SK-N-MC (cell line): ENCODE measurements at places on chromosomes 6 and 20.

DNA sequence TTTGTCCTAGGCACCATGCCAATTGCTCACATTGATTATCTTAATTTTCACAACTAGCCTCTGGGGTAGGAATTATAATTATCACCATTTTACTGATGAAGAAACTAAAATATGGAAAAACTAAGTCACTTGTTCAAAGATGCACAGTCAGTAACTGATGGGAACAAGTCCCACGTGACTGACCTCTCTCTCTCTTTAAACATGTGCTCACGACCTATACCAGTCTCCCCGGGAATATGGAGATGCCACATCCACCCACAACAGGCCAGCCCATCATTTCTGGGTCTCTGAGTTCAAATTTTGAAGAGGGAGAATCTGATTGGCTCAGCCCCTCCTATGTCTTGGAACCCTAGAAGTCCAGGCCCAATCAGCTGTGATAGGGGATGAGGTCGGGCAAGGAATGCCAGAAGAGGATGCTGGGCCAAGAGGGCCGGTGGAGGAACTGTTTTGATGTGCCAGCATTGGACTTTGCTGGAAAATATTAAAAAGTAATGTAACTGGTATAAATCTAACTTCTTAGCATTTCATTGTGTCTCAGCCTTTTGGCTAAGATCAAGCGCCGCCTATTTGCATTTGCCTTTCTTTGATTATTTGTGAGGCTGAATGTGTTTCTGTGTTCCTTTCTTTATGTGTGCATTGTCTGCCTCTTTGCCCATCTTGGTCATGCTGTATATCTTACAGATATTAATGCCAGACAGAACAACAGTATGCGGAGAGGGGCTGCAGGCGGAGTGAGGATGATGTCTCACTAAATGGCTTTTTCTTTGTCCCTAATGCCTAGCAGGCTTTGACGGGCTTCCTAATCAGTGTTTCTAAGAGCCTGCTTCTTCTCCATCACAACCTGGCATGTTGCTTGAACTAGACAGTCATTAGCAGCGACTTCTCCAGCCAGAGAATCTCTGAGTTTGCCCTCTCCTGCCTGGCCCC is 126.6 kb downstream of the VEGFA start:
- no peak for DNase-seq

- DNase-seq: no peak
Measured at GRCh38 chr6:73774311-73774774, 78.3 kb downstream of the CD109 start.

DNA sequence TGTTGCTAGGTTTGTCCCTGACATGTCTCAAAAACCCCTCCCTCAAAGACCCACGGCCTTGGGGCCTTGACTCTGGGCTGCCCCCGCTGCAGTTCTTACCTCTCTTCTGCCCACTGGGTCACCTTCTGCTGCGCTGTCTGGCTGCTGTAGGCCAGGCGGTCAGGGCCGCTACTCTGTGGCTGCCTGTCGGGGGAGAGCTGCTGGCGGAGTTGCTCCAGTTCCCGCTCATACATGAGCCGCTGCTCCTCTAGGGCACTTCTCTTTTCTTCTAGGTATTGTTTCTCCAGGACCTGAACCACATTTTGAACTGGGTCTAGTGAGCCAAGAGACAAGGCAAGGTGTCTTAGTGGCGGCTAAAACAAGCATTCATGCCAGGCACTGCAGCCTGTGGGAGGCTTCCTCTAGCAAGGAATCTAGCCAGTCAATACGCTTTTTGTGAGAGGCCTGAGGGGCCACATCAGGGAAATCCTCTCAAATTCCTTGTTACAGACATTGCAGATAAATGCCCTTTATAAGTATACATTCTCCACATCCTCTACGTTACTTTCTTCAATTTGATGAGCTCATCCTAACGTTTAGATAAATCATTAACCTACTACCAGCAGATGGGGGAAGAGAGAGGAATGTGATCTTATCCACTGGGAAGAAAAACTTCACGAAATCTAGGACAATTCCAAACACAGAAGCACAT is 110.3 kb upstream of the NUP153 start:
- DNase-seq: peak; percentile 20

DNA sequence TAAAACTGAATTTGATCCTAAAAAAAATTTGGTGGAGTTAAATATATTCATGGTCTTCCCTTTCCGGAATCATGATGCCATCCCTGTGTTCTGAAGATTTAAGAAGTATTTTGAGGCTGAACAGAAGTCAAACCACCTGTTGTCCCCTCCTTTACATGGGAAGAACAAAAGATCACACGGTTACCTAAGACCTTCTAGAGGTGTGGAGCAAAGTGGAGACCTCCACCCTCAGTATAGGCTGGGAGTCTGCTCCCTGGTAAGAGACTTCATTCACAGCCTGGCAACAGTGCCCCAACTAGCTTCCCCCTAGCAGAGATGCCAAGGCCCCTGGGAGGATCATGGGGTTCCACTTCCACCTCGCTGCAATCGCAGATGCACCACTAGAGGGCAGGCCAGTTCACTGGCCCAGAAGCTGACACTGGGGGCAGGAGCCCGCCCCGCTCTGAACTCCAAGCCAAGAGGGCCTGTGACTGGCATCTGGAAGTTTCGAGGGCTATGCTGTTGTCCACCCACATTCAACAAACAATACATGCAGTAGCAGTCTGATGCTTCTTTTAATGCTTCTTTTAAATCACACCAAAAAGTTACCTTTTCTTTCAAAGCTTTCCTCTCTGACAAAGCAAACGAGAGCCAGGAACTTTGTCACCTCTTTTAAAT is 19.5 kb upstream of the UBE2J1 start:
- no peak for DNase-seq

DNA sequence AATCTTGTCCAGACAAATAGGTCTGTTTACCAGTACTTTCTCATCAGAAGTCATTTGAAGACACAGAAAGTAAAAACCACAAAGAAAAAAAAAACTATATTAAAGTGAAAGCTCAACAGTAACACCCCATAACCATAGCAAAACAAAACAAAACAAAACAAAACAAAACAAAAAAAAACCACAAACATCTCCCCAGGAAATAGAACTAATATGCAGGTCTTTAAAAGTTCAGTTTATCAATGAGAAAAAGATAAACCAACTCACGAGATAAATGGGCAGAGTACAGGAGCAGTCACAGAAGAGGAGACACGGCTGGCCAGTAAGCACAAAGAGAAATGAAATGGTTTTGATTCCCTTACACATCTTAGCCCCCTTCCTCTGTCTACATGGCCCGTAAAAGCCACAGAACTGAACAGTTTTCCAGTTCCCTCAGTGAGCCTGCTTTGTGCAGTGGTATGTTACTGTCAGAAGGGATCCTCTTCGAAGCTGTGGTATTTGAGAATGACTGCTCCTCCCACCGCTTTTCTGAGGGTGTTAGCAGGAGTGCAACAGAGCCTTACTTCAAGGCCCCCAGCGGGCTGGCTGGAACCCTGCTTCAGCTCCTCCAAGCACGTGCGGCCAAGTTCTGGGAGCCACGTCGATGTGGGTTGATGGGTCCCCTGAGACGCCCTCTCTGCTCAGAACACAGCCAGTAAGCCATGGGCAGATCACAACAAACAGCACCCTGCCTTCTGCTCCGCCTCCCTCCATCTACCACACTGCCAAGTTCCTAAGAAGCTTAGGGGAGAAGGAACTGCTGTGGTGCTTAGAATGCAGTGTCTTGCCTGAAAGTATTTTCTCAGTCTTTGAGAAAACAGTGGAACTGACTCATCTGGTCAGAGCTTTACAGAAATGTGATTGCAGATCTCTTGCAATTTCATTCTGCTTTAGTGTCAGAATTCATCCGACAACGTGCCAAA is 14.0 kb downstream of the UST start:
- peak; percentile 60 for DNase-seq

- no peak for DNase-seq
Measured at GRCh38 chr6:128696691-128697689, 176.6 kb upstream of the PTPRK start.

- no peak for DNase-seq
Measured at GRCh38 chr20:34415079-34415478, 52.0 kb downstream of the ITCH start.

DNA sequence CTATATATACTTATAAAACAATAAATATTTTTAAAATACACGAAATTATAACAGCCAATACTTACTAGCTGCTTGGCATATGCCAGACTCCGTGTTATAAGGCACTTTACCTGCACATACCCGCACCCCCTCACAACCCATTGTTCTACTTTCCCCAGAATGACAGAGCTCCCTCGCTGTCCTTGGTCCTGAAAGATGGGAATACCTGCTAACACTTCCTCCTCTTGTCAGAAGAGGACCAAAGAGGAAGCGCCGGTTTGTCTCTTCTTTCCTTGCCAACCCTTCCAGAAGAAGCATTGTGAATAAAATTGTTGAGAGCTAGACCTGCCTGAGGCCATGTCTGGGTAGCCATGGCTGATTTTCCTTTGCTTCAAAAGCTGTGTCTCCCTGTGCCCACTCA is 149.3 kb downstream of the PTPRT start:
- peak; percentile 1 for DNase-seq

- DNase-seq: no peak
Measured at GRCh38 chr20:8627340-8628004, 441.4 kb upstream of the PLCB4 start.

DNA sequence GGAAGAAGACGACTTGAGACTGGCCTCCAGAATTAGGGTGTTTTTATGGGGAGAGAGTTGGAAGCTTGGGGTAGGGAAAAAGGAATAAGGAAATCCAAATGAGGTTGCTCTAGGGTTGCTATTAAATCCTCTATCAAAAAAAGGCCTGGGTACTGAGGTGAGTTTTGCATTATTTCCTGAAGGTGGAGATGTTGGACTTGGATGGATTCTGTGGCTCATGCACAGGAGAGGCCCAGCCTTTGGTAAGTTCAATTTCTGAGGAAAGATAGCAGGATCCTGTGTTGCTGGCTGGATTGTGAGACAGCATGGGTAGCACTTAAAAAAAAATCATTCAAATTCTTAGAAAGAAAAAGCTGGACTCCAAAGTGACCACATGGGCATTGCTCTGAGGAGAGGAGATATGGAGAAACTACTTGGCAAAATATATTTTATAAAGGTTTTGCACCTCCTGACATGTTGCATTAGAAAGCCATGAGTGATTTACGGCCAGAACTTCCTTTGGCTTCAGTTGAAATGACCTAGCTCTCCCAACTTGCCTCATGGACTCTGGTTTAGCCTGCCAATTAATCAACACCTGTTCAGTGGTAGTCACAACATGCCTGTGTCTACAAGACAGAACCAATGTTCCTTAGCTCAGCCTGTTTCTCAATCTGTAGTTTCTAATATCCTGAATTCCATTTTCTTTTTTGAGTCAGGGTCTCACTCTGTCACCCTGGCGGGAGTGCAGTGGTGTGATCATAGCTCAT is 152.1 kb upstream of the RALGAPA2 start:
- peak; percentile 34 for DNase-seq

- no peak for DNase-seq
Measured at GRCh38 chr6:72382602-72383529, 239.0 kb upstream of the KCNQ5 start.

- no peak for DNase-seq
Measured at GRCh38 chr20:58100731-58101356, 127.6 kb downstream of the ANKRD60 start.

DNA sequence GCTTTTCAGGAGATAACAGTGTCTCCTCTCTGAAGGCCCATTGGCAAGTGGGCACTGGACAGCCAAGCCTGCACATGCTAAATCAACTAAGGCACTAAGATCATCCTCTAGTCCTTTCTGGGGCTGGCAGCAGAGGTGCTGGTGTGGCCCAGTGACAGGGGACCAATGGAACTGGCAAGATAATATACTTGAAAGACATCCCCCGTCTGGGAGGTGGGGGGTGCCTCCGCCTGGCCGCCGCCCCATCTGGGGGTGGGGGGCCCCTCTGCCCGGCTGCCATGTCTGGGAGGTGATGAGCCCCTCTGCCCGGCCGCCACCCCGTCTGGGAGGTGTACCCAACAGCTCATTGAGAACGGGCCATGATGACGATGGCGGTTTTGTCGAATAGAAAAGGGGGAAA is 223.3 kb downstream of the UNC5CL start:
- no peak for DNase-seq

DNA sequence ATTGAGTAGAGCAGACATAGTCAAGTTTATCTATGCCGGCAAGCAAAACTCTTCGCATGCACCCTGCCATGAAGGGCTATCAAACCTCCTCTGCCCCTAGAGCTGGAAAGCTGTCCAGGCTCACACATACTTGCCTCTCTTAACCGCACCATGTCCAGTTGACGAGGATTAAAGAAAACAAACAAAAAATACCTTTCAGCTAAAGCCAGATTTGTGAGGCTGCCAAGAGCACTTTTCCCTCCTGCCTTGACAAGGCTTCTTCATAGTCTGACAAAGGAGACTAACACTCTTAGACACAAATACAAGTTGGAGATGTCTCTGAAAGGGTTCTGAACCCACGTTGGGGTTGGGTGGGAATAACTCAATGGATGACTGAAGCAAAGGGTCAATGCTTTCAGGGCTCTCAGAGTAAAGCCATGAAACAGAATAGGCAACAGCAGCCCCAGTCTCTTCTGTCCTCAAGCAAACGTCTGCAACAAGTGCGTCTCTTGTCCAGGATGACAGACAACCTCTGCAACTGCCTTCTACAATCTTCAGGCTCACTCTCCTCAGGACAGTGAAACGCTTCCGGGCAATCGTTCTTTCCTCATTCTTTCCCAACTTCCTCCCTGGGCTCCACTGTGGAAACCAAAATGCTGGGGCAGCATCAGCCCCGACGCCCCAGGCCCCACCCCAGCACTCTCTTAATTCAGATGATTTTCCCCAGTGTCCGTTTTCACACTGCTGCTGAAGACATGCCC is 57.8 kb downstream of the AGPAT4 start:
- DNase-seq: no peak

GRCh38 chr20:46850896-46851295 is 43.7 kb upstream of the EYA2 start:
- DNase-seq: no peak

DNA sequence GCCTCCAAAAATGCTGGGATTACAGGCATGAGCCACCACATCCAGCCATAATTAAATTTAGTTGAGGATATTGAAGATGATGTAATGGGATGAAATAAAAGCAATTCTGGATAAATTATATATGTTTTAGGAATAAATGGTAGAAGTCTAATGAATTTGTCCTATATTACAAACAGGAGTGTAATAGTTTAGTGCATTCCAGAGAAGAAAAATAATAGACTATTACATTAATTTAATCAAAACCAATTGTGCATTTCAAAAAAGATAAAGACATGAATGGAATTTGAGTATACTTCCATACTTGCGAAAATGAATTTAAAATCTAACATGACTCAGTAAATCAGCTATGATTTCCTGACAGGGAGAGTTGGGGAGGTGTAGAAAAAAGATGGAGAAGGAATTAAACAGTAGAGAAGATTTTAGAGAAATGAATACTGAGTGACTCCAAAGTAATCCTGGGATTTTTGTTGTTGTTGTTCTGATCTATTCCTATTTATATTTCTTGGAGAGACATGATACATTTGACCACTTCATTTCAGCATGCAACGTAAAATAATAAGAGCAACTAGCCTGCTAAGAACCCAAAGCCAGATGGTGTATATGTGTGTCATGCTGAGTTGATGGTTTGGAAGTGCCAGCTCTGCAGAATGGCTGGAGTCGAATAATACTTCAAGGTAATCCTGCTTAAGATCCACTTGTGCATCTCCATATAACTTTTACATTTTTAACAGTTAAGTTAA is 67.4 kb downstream of the AIG1 start:
- no peak for DNase-seq

GRCh38 chr6:89727501-89727900 is 89.0 kb upstream of the LYRM2 start:
- no peak for DNase-seq

- DNase-seq: no peak
Measured at GRCh38 chr20:38307371-38308046, 3.6 kb downstream of the BPI start.

- DNase-seq: no peak
Measured at GRCh38 chr6:141195251-141195832, 937.4 kb upstream of the GJE1 start.

GRCh38 chr6:140921366-140922226 is 1211.1 kb upstream of the GJE1 start:
- DNase-seq: peak; percentile 45

- DNase-seq: no peak
Measured at GRCh38 chr6:3140201-3140600, 17.1 kb downstream of the TUBB2A start.
